ENCODE measurements at places on chromosomes 11 and 22.

DNA sequence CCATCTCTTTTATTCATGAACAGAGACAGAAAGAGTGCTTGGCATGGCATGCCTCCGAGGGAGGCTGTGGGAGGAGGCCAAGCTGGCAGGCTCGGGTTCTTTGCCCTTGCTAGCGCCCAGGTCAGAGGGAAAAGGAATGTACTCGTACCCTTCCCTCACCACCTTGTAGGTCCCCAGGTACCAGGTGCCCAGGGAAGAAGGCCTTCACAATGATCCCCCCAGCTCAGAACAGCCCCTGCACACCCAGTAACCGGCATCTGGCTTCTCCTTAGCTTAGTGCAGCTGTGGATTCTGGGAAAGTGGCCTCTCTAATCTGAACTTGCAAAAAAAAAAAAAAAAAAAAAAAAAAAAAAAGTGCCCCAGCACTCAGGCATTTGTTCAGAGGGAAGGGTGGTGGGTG is 1.3 kb downstream of the HEPN1 start:
- DNase-seq: no peak

DNA sequence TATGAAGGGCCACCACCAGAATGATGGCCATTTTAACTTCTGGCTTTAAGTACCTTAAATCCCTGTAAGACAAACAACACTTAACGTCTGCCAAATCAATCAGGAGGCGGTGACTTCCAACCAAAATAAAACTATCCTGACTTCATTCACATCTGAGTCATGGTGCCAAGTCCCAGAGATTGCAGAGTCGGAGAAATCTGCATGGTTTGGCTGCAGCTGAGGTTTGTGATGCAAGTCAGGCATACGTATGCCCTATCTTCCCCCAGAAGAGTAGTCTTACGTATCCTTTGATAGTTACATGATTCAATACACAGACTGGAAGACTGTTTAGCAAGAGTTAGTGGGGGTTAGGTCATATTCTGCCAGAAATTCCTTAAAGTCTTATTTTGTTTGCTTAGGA is 1.7 kb upstream of the GAB2 start:
- no peak for DNase-seq

- no peak for DNase-seq
Measured at GRCh38 chr11:8459711-8460399, 134.2 kb downstream of the STK33 start.

DNA sequence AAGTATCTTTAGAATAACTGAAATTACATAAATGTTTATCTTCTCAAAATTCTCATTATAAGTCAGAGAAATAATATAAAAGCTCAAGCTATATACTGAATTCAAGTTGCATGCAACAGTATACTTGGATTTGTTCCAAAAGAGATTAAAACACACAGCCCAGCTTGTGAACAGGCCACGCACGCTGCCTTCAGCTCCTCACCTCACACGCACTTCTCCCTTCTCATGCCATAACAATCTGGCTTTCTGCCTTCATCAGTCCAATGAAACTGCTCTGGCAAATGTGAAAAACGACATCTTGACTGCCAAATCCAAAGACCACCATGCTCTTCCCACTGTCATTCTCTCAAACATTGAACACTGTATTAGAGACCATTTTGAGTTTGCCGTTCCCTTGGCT is 22.1 kb downstream of the ATP6V1E1 start:
- DNase-seq: no peak

GRCh38 chr11:1006762-1007161 is 29.8 kb downstream of the MUC6 start:
- DNase-seq: no peak

DNA sequence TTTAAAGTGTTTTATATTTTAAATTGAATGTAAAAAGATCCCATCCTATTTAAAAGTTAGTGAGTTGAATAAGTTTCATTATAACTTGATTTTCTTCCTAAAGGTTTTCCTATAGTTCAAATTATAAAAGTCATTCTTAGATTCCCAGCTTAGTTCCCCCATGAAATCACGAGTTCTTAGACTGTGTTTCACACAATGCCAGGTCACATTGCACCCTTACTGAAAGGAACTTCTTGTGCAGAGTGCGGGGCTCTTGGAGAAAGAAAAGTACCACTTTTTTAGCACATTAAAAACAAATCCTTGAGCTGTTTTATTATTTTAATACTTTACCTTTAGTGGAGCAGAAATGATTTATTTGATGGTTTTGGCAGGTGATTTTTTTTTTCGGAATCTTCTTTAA is 15.6 kb downstream of the GRAP2 start:
- DNase-seq: no peak

GRCh38 chr11:45386972-45387371 is 100.8 kb upstream of the SYT13 start:
- DNase-seq: no peak

GRCh38 chr22:36724836-36725235 is 21.3 kb upstream of the CACNG2 start:
- DNase-seq: no peak

- DNase-seq: no peak
Measured at GRCh38 chr11:66653123-66653522, 14.6 kb downstream of the RBM4 start.

- no peak for DNase-seq
Measured at GRCh38 chr22:46827136-46827780, 64.8 kb downstream of the TBC1D22A start.

Measured in GM06990 (cell line).